Activated T-helper 9 cell treated with anti-CD3 and anti-CD28 coated beads, Interleukin-2, amount 50 U/mL, for 16 hours (primary cell): ENCODE measurements at places on chromosomes 2 and 18.
A peak's percentile ranks its signal among the peaks of the same experiment; 100 is the strongest.

DNA sequence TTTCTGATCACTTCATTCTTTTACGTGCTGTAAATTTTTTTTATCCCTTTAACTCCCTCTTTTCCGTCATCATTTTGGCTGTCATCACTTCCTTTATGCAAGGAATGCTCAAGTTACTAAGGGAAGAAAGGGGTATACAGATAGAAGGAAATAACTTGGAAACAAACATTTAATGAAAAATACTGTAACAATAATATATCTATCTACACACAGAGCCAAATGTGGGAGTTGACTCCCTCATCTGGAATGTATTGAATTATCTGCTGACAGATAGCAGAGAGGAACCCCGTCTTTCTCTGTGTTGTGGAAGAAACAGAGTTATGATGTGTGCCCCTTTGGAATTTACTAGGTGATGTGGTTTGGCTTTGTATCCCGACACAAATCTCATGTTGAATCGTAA, 182.5 kb upstream of the NXPH2 start:
- DNase-seq = no peak

DNA sequence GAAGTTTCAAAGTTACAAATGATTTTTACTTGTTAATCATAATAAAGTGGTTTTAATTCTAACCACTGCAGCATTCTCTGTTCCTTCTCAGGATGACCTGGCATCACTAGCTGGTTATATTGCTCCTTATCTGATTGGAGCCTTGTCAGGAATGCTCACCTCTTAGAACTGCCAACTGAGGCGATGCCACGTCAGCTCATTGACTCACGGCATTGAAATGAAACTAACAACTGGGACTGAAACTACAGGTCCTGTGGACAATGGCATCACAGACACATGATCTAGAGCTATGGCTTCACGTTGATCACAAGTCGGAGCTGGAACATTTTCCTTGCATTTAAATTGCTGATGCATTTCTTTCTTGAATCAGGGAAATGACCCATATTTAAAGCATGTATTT, 54.9 kb upstream of the MAP2 start:
- no peak for DNase-seq

DNA sequence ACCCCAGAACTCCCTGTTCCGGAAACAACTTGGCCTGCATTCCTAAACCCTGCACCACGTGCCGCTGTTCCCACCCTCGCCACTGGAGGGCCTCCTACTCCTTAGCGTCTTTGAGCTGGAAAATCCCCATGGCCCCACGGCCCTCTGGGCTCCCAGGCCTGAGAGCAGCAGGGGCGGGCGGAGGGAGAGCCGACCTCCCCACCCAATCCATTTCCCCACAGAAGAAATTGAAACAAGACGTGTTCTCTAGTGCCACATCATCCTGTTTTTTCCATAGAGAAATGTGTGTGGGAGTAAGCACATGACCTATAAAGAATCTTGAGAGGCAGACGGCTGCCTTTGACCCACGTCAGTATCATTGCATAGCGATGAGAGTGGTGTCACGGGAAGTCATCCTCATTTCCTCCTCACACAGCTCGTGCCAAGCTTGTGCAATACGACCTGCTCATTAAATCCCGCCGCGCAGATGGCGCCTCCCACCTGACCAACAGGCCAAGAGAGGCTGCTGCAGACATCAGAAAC, 79.2 kb downstream of the LAMA1 start:
- no peak for DNase-seq

- DNase-seq = no peak
Measured at GRCh38 chr2:69779258-69780001, 37.5 kb downstream of the ANXA4 start.

DNA sequence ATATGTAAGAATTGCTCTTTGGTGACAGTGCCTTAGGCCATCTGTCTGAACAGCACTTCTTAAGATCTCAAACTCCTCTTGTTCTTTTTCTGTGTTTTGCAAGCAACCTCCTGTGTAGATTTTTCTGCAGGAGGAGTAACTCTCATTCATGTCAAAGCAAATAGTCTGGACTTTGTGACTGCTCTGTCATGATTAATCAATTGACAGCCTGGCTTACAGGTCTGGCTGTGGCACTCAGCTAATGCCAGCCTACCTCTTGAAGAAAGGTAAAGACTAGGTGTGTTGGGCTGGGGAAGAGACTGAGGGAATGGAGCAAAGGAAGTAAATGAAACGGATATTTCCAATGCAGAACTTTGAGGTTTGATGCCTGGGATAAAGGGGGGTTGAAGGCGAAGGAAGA, 156.6 kb downstream of the CERS6 start:
- DNase-seq = no peak

DNA sequence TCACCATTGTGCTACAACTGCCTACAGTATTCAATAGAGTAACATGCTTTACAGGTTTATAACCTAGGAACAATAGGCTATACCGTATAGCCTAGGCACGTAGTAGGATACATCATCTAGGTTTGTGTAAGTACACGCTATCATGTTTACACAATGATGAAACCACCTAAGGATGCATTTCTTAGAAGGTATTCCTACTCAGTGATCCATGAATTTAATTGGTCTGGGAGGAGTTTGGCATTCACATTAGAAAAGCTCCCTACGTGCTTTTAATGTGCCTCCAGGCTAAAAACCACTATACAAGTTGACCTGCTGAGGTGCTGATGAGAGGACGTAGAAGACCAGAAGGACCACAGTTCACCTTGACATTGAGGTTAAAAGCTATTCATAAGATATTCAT, 154.5 kb upstream of the LRRTM1 start:
- no peak for DNase-seq

- DNase-seq = no peak
Measured at GRCh38 chr2:26756337-26756736, 7.7 kb upstream of the SLC35F6 start.

GRCh38 chr18:59551902-59552635, 145.2 kb downstream of the CCBE1 start:
- DNase-seq = no peak

GRCh38 chr2:150207979-150208378, 279.5 kb downstream of the RND3 start:
- DNase-seq = no peak

DNA sequence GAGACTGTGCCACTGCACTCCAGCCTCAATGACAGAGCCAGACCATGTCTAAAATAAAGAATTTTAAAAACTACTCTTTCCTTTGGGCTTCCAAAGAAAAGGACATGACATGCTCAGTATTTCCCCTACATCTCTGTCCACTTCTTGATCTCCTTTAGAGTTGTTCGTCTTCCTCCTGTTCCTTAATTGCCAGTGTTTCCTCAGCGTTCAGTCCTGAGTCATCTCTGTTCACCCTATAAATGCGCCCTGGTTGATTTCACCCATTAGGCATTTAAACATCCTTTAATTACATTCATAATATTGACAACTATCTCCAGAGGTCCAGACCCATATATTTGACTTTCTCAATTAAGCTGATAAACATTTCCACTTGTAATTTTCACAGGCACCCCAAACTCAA, 64.0 kb downstream of the AAK1 start:
- no peak for DNase-seq

DNA sequence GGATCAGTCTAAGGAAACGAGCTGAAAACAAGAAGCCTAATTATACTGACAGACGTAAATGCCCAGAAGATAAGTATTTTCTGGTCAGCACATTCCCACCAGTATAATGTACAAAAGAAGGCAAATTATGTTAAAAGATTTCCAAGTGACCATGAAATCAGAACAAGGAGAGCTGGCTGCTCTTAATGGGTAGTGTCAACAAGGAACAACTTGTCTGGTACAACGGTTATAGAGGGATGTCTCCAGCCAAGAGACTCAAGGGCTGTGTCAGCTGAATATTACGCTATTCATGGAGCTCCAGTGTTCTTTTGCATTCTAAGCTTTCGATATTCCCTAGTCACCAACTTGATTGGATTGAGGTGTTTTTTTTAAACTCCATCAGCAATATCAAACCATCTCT, 8.6 kb upstream of the L3MBTL4 start:
- DNase-seq = no peak

DNA sequence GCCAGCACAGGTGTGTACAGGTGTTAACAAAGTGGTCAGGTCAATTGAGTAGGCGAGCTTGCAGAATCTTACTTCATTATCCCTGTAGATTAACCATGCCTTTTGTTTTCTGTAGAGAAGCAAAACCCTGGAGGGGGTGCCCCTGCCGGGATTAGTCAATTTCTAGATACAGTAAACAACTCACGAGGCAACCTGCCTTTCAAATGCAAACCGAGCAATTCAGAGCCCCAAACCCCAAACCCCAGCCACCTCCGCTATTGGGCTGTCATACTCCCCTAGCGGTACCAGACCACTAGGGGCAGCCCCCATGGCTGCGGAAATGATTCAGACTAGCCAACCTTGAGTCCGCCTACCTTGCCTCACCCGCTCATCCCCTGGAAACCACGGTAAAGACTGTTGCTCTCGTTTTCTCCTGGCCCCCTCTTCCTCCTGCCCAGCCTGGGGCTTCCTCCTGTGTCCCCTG, 61.4 kb upstream of the KIF5C start:
- DNase-seq = peak; percentile 78

GRCh38 chr18:66646609-66647008, 42.7 kb upstream of the CDH19 start:
- DNase-seq = no peak

DNA sequence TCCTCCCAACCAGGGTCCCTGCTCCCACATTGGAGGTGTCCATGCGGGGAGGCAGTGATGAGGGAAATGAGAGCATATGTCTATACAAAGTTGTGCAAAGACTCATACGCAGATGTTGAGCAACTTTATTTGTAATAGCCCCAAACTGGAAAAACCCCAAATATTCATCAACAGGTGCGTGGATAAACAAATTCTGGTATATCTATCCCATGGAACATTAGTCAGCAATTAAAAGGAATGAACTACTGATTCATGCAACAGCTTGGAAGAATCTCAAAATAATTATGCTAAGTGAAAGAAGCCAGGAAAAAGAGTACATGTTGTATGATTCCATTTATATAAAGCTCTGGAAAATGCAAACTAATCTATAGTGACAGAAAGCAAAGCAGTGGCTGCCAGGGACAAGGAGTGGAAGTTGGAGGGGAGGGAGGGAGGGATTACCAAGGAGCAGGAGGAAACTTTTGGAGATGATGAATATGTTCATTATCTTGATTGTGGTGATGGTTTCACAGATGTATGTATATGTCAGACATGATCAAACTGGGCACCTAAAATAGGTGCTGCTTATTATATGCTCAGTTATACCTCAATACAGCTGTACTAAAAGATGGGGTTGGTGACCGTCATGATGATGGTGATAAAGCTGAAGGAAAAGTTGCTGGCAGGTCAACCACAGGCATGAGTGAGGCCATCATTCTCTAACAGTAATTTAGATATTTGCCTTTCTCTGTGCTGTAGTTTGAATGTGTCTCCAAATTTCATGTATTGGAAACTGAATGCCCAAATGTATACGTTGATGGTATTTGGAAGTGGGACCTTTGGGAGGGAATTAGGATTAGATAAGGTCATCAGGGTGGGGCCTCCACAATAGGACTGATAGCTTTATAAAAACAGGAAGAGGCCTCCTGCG, 270.9 kb downstream of the CYP26B1 start:
- DNase-seq = no peak
